Activated CD4-positive, alpha-beta T cell treated with anti-CD3 and anti-CD28 coated beads, Interleukin-10, Interleukin-2, amounts not matched to agents 100 ng/mL and 50 ng/mL, durations not matched to agents 16 hours and 8 hours (primary cell): ENCODE measurements at places on chromosomes 16 and 17.

DNA sequence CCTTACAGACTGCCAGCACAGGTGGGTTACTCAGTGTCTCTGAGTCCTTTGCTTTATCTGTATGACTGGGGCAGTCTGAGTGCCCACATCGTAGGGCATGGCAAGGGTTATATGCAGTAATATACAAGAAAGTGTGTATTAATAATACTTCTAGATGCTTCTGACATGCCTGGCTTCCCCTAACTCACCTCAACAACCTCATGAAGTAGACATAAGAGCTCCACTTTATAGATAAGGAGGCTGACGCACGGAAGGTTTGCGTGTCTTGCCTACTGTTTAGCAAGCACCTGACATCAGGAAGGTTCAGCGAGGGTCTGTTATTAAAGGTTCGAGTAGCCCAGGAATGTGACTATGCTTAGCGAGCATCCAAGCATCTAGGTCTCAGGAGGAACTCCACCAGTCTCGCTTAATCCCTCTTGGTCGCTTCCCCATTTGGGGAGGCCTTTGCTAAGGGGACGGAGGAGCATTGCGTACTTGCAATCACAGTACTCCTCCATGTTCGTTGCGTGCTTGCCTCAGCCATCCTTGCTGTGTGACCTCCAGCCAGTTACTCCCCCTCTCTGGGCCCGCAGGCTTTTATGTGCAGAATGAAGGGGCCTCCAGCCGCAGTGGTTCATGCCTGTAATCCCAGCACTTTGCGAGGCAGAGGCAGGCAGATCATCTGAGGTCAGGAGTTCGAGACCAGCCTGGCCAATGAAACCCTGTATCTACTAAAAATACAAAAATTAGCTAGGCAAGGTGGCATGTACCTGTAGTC lies 1.6 kb downstream of the KCNG4 start:
- DNase-seq, result no peak

DNA sequence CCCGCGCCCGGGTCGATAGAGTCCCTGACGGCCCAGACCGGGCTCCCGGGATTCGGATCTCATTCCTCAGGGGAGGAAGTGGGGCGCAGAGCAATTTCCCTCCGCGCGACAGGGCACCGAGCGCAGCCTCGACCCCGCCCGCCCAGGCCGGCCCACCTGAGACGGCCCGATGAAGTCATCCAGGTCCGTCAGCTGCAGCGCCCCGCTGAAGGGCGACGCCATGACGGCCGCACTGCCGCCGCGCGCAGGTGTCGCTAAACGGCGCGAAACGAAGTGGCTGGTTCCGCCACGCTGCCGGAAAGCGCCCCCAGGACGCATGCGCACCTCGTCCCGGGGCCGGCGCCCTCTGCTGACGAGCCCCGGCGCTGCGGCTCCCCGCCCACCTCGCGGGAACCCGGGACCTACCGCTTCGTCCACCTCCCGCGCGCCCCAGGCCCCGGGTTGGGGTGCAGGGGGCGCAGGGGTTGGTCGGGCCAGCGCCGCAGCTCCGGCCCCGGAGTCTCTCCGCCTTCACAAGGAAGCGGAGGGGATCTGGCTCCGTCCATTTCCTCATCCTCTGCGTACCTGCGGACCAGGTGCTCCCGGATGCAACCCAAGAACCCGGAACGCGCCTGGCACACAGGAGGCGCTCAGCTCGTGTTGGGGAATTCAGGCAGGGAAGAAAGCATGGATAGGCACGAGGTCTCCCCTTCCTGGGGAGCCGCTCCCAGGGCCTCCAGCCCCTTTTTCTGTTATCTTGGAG lies at the start of gene CIAO3:
Gene CIAO3 (minus strand): TSS at position 234 of the 742 bp plus-strand sequence. CDS start 12 bp downstream, at position 222.
- peak; percentile 94 for DNase-seq

GRCh38 chr17:55454906-55455474 lies 33.4 kb upstream of the MMD start:
- DNase-seq, result no peak

DNA sequence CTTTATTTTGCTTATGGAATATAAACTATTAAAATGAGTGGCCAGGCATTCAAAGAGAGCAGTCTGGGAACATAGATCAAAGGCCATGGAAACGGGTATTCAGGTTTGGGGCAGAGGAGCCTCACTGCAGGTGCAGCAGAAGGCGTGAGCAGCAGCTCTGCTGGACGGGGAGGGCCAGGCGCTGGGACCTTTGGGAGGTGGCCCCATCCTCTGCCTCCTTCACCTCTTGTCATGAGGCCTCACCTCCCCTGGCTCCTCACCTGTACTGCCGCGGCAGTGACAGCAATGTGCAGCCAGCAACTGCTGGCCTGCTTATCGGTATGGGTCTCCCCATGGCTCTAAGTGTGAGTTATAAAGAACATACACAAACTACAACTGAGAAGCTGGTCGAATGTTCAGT lies 109.4 kb downstream of the CDK5R1 start:
- DNase-seq, result no peak

GRCh38 chr17:45116434-45117016 lies 15.8 kb downstream of the PLCD3 start:
- DNase-seq, result no peak

DNA sequence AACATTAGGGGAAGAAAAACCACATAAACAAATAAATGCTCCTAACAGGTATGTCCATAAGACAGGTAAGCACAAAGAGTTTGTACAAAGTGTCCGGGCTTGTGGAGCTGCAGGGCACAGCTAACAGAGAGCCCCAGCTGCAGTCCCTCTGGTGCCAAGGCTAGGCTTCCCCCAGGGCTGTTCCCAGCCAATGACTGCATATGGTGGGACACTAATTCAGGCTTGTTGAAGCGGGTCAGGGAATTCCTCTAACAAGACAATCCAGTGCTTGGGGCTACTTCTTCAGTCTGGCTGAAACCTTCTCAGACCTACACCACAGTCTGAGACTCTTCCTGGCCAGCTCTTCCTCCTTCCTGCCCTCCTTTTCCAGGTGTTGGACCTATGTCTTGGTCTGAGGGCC lies 51.7 kb upstream of the ALDH3A1 start:
- DNase-seq, result no peak

- peak; percentile 75 for DNase-seq
These were observed 97.8 kb downstream of the TMEM100 start for GRCh38 chr17:55624772-55625433.

DNA sequence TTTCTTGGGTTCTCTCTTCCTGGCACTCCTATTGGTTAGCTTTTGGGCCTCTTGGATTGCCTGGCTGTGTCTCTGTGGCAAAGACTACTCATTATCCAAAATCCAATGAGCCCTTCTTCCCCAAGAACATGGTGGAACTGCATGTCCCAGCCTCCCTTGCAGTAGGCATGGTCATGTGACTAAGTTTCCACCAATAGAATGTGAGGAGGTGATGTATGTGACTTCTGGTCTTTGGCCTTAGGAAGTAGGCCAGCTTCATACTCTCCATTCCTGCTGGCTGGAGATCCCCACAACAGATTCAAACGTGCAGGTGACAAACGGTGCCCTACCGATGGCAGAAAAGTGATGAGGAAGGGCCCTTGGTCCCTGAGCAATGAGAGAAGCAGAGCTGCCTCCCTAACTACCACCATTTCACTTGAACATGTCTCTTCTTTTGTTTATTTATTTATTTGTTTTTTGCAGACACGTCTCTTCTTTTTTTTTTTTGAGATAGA lies 17.3 kb upstream of the SPN start:
- peak; percentile 55 for DNase-seq

- no peak for DNase-seq
These were observed 67.7 kb upstream of the NFAT5 start for GRCh38 chr16:69497876-69498596.

- no peak for DNase-seq
These were observed 25.8 kb downstream of the CRISPLD2 start for GRCh38 chr16:84845496-84846002.

DNA sequence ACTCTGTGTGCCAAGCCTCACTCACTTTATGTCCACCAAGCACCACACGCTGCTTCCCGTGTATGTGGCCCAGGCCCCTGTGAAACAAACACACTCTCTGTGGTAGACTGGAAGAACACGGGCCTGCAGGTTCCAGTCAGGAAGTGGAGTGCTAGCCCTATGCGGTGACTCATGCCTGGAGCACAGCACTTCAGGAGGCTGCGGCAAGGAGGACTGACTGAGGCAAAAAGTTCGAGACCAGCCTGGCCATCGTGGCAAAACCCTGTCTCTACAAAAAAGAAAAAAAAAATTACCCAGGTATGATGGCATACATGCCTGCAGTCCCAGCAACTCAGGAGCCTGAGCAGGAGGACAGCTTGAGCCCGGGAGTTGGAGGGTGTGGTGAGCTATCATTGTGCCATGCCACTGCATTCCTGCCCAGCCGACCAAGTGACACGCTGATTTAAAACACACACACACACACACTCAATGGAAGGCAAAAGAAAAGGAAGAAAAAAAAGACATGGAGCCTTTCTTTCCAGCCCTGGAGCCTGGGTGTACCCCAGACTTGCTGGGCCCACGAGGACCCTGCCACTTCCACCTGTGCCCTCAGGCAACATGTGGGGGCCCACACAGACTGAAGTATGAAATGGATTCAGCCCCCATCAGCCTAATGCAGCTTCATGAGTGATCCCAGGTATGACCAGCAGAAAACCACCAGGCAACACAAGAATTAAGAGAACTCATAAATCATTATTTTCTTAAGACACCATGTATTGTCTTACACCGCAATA lies 126.6 kb downstream of the ANKRD11 start:
- peak; percentile 81 for DNase-seq

- no peak for DNase-seq
These were observed 57.5 kb downstream of the CDH13 start for GRCh38 chr16:82684256-82684655.

DNA sequence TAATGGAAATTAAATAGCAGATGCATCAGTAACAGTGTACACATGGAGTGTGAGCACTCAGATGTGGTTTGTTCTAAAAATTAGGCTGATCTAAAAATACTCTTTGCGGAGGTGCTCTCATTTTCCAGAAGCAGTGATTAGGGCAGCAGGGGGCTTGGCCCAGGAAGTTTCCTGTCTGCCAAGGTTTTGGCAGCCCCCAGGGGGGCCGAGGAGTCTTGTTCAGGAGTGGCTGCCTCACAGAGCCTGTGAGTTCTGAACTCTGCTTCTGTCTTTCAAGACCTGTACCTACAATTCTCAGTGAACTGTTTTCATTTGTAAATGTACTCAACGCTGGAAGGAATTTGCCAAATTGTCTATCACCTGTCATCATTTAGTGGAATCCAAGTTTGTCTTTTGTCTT lies 388.4 kb upstream of the CDH11 start:
- DNase-seq, result no peak

- no peak for DNase-seq
These were observed 1.2 kb upstream of the EPX start for GRCh38 chr17:58191241-58191896.

- DNase-seq, result no peak
These were observed 854.1 kb downstream of the KCNJ2 start for GRCh38 chr17:71023249-71024030.

- peak; percentile 59 for DNase-seq
These were observed 24.5 kb downstream of the STXBP4 start for GRCh38 chr17:54992797-54993639.

GRCh38 chr17:199806-200545 lies 18.5 kb upstream of the DOC2B start:
- DNase-seq, result no peak

GRCh38 chr16:67571981-67572431 lies 9.7 kb downstream of the CTCF start:
- DNase-seq, result no peak

GRCh38 chr16:67719778-67720144 lies 645 bp upstream of the GFOD2 start:
- DNase-seq, result peak; percentile 32

DNA sequence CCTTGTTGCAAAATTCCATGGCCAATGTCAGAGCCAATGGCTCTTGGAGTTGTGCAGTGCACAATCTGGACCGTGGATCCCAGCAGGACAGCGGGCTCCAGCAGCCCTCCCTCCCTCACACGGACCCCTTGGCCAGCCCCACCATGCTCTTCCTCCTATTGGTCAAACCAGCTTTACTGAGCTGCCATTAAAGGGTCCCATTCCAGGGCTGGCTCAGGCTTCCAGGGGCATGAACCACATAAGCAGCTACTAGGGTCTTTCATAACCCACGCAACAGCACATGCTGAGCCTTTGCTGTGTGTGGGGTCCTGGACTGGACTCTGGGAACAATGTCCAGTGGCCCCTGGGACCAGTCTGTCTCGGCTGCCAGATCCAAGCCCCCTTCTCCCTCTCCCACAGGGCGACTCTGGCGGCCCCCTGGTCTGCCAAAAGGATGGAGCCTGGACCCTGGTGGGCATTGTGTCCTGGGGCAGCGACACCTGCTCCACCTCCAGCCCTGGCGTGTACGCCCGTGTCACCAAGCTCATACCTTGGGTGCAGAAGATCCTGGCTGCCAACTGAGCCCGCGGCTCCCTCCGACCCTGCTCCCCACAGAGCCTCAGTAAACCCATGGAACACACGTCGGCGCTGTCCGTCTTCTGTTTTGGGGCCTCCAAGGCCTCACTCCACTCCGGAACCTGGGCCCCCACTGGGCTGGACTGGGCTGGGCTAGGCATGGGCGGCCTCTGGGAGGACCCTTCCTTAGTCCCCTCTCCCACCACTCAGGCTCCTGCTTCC lies 5.7 kb downstream of the CTRB1 start:
- no peak for DNase-seq

DNA sequence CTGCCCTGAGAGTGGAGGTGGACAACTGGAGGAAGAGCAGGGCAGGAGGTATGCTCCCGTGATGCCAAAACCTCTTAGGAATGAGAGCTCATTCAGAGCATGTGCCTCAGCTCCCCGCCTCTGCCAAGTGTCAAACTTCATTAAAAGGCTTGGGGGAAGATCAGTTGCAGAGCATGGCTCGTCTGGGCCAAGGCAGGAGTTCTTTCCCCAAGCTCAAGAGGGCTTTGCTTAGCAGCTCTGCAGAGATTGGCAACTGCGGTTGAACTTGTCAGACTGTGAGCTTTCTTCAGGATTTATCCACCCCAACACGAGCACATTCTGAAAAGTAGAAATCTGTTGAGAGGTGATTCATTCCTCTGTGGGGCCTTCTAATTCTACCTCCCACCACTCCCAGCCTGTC lies 248.1 kb downstream of the HS3ST3A1 start:
- no peak for DNase-seq

DNA sequence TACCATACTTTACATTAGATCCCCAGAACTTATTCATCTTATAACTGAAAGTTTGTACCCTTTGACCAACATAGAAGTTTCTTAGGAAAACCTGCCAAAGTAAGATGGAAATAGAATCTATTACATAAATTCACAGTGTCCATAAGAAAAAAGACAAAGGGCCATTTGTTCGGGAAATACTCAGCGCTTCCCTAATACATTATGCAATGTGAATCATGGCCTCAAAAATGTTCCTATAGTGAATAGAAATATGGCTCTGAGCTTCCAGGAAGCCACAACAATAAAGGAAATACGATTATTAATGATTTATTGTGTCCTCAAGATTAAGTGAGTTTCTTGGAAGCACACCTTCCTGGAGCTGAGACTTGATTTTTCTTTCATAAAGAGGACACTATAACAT lies 51.5 kb downstream of the GPRC5B start:
- DNase-seq, result no peak

- no peak for DNase-seq
These were observed 1.7 kb upstream of the KRTAP1-1 start for GRCh38 chr17:41042953-41043352.

- no peak for DNase-seq
These were observed at the start of gene SMTNL2 for GRCh38 chr17:4584101-4584916. TSS of gene SMTNL2 (plus strand) at chr17:4584529. CDS start at chr17:4584606, 77 bp downstream.

- no peak for DNase-seq
These were observed 344.3 kb downstream of the WWOX start for GRCh38 chr16:78443542-78444364.

- DNase-seq, result peak; percentile 41
These were observed 1.0 kb downstream of the VEZF1 start for GRCh38 chr17:57986841-57987580.

- no peak for DNase-seq
These were observed 14.1 kb downstream of the TTYH2 start for GRCh38 chr17:74227271-74228080.
